ENCODE measurements at places on chromosomes 3 and 15.

GRCh38 chr3:12058408-12058807 lies 54.2 kb downstream of the SYN2 start:
- DNase-seq = no peak
- no peaks in the 10 kb centered on the region for H3K36me3 ChIP-seq
- no peak overlapping the region for H3K27ac ChIP-seq
- H3K4me1 ChIP-seq = no peaks in the 10 kb centered on the region

- no peak overlapping the region for H3K27ac ChIP-seq
- H3K4me1 ChIP-seq = peaks cover 16% of the 10 kb centered on the region
- peaks cover 2% of the 10 kb centered on the region for H3K27me3 ChIP-seq
- no peaks in the 10 kb centered on the region for H3K36me3 ChIP-seq
Observed at GRCh38 chr3:24741506-24741905, 246.9 kb upstream of the THRB start.

GRCh38 chr3:194176274-194176991 lies 40.5 kb downstream of the HES1 start:
- H3K4me3 ChIP-seq = no peak overlapping the region
- H3K36me3 ChIP-seq = peaks cover 6% of the 10 kb centered on the region
- peaks cover 67% of the 10 kb centered on the region for H3K27me3 ChIP-seq
- H3K4me1 ChIP-seq = peaks cover 11% of the 10 kb centered on the region
- H3K27ac ChIP-seq = no peak overlapping the region
- DNase-seq = no peak

DNA sequence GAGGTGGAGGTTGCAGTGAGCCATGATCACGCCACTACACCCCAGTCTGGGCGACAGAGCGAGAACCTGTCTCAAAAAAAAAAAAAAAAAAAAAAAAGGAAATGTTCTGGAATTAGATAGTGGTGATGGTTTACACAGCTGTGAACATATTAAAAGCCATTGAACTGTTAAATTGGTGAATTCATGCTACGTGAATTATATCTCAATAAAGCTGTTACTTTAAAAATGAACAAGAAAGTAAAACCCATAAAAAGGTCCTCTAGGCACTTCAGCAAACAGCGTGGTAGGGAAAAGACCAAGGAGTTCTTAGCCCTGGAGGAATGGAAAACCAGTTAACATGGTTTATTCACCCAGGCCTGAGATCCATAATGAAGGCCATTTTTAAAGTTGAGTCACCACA lies 180.1 kb downstream of the ATG7 start:
- no peak for DNase-seq
- no peaks in the 10 kb centered on the region for H3K36me3 ChIP-seq
- no peaks in the 10 kb centered on the region for H3K27me3 ChIP-seq

DNA sequence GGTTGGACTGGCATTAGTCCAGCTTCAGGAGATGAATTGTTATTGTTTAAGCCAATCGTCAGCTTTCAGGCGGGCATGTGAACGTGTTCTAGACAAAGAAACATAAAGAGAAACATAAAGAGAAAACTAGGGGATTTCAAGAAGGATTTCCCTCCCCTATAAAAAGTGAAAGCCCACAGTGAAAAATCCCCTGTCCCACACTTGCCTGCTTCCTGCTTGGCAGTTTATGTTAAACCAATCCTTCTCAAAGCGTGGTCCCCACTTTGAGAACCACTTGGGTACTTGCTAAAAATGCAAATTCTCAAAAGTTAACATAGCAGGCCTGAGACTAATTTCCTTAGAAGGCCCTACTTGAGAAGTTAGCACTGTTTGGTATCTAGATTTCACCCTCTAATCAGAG lies 293.0 kb upstream of the SOX14 start:
- H3K4me1 ChIP-seq = no peaks in the 10 kb centered on the region
- no peaks in the 10 kb centered on the region for H3K36me3 ChIP-seq
- H3K4me3 ChIP-seq = no peak overlapping the region

Data from chondrocyte (in vitro differentiated cells).